GDM1 (cell line): ENCODE measurements at places on chromosomes 5 and 9.

DNA sequence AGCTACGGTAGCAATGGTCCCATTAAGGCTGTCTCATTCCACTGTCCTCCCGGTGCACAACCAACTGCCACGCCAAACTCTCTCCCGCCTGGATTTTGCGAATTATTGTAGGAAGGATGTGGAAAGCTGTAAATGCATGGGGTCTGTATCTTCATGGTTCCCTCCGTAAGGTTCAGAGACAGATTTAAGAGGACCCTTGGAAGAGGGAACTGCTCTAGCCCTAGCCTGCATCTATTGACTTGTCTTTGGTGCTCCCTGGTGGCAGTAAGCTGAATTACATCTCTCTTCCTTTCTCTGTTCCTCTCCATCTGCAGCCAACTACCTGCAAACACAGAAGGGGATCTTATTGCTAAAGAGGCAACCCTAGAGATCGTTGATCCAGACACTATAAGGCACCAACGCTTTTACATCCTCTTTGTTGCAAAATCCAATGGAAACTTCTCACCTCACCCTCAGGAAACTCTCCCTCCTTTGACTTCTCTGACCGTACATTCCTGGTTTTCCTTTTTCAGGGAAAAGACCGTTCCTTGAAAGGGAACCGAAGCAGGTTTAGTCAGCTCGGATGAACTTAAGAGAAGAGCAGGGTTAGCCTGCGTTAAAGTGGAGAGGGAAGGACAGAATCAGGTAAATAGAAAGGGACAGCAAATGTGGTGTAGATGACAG is 11.9 kb downstream of the CAPSL start:
- DNase-seq = peak; percentile 39

DNA sequence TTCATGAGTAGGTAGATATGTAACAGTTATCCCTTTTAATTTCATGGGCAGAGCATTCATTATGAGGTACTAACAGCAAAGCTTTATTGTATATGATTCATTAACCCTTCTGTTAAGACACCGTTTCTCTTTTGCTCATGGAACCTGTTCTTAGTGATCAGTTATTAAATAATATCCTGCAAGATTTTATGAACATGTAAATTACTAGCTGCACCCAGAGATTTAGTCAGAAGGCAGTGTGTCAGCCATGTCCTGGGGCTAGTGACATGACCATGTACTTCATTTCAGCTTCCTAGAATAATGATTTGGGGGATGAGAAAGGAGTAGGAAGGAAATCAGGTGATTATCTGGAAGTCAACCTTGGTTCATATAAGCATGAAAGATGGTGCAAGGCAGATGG is 7.0 kb downstream of the MAST4 start:
- no peak for DNase-seq

DNA sequence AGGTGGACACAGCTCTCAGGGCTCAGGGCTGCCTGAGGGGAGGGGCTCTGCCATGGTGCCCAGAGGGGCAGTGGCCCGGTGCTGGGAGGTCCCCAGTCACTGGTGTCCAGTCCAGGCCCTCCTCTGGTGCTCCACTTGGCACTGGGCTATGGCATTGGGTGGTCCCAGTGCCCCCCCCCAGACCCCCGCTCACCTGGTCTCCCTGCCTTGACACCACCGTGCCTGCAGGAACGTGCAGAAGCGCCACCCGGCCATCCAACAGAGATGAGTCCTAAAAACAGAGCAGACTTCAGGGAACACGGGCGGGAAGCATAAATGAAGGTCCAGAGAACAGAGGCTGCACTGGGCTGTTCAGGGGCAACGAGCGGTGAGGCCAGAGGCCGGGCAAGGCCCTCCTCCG is 42.3 kb upstream of the NSMF start:
- no peak for DNase-seq

- DNase-seq = peak; percentile 16
Observed at GRCh38 chr5:82019342-82020138, 47.7 kb downstream of the ATG10 start.

- DNase-seq = no peak
Observed at GRCh38 chr5:76406014-76406413, 2.9 kb downstream of the IQGAP2 start.

DNA sequence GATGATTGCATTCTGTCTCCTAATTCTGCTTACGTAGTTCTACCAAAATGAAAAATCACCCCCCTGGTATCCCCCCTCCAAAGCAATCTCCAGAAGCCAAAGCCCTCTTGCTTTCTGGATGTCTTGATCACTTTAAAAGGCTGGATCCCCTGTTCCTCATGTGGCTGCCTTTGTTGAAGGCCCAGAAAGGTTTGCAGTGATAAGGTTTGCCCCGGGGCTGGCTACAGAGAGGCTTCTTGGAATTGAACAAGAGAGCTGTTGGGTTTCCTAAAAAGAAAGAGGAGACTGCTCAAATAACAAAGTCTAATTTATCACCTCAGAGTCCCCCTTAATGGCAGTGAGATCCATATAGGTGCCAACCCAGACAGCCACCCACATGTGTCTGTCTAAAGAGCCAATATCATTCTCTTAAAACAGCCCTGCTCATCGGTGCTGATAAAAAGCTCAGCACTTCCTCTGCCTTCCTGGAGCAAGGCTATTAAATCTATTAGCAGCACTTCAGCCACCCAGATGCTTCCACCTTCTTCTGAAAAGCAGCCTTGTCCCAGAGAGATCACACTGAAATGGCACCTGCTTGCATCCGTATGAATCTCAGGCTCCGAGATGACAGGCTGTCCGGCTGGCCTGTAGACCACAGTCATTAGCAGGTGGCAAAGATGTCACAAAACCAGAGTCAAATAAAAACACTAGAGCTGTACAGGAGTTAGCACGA is 70.9 kb downstream of the TEX10 start:
- no peak for DNase-seq

- no peak for DNase-seq
Observed at GRCh38 chr9:129626625-129627284, 792 bp downstream of the NTMT1 start.

DNA sequence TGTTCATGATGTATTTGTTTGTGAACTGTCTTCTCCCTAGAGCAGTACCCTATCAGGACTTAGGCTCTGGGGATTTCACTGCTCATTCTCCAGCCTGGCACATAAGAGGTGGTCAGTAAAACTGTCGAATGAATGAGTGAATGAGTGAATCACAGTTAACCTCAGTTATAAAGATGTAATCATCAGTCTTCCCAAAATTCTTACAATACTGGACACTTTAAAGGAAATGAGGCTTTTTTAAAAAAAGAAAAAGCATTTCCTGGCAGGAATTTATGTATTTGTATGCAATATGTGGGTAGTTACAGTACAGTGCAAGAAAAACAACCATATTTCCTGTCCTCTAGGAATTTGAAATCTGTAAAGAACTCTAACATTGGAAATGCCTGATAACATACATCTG is 59.6 kb downstream of the RAI14 start:
- DNase-seq = no peak

- no peak for DNase-seq
Observed at GRCh38 chr5:107646418-107646817, 24.3 kb downstream of the EFNA5 start.

- DNase-seq = no peak
Observed at GRCh38 chr5:150342583-150342982, 14.9 kb upstream of the TCOF1 start.

DNA sequence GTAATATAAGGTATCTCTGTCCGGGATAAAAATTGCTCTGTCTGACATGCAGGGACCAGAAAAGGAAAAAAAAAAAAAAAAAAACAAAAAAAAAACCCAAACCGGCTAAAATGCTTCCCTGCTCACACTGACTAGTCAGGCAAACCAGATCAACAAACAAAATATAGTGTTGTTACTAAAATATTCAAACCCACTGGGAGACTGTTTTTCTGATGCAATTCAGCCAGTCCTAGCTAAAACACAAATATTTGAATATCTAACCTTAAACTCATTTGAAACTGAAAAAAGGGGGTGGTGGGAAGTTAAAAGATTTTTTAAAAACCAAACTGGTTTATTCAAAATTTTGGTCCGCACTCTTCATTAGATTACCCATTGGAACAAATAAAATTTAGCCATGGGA is 61.0 kb downstream of the APBA1 start:
- no peak for DNase-seq

DNA sequence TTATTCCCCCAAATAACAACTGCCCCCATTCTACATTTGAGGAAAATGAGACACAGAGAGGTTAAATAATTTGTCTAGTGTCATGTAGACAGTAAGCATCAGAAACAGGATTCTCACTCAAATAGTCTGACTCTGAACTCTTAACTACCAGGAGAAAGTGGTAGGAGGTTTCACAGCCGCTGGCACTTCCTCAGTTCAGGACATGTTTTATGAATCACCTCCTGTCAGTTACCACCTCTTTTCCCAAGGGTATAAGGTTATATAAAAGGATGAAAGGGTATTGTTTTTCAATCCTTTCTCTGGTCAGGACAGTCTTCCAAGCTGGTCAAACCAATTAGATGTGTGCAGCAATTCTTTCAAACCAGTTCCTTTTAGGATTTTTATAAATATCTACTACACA is 52.1 kb downstream of the TSSK1B start:
- DNase-seq = no peak

DNA sequence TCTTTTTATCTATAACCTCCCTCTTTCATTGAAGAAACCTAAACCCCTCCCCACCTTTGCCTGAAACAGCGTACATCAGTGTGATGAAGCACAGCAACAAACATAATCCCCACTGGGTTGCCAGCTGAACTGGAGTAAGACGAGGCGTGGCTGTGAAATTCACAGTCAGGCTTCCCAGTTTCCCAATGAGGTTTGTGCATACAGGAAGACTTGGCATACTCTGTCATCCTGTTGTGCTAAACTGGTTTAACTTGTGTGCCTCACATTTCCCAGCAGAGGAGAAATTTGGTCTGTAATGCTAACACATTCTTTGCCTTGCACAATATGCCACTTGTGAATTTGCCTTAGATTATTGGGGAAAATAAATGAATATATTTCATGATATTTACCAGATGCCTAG is 121.5 kb downstream of the SV2C start:
- DNase-seq = no peak

DNA sequence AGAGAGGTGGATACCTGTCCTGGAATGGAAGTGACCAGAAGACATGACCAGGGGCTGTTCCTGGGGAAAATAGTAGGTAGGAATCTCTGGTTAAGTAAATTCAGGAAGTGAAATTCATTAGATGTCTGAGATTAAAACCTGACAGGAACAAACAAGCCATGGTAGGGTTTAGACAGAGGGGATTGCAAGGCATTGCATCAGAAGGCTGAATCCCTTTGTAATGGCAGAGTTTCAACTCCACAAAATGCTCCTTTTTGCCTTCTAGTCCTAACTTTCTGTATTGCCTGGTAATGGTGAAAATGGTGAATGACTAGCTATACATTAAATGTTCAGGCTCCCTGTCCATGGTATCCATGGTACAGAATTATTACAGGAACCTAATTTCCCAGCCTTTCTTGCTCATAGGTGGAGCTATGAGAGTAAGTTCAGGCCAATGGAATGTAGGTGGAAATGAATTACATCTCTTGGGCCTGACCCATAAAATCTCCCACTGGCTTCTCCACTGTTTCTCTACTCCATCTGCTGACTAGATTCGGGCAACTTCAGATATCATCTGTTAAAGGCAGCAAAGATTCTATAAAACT is 113.4 kb upstream of the CNTLN start:
- no peak for DNase-seq

DNA sequence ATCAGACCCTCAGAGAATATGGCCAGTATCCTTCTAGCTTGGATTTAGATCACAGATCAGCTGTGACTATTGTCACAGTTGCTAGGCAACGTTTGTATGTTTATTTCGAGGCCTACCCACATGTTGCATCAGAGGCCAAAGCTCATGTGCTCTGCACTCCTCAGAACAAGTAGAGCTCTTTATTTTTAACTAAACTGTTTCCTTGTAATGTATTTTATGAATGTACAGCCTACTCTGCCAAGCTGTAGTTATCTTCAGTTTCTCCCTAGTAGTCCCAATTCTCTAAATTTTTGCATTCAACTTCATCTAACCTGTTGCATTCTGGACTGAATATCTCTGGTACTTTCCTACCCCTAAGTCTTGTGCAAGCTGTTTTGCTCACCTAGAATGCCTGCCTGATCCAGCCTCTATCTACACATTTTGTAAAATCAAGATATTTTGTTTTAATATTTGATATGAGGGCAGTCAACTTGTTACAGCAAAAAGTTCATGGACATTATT is 52.8 kb downstream of the CAST start:
- DNase-seq = no peak

DNA sequence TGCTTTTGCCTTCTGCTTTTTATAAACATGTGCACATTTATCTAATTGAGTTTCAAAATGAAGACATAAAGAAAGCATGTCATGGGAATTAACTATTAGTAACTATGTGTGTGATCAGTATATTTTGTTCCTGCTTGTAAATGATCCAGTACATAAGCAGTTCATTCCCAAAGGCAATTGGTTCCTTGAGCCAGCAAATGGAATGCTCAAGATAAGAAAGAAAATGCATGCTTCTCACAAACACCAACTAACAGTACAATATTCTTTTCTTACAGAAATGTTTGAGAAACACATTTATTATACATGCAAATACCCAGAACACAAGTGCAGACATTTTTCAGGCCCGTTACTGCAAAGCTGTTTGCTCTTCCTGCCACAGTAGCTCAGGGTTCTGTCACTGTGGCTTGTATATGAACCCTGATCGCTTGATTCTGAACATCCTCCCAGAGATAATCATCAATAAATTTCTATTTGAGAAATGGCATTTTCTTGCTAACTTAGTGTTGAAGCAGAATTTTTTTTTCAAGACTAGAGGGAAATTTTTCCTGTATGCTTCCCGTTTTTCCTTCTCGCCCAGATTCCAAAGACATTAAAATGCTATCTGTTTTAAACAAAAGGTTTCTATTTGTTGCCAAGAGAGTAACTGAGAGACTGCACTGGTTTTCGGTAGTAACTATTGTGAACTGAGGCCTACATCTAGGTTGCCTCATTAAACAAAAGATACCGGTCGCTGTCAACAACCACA is 1.9 kb downstream of the GNAQ start:
- no peak for DNase-seq
